HCEC 1CT (cell line): ENCODE measurements at places on chromosomes 2 and 18.
A peak's percentile ranks its signal among the peaks of the same experiment; 100 is the strongest.

GRCh38 chr2:98357849-98358248 is 11.6 kb downstream of the CNGA3 start:
- no peak for DNase-seq

GRCh38 chr18:7878265-7879211 is 311.4 kb downstream of the PTPRM start:
- no peak for DNase-seq

DNA sequence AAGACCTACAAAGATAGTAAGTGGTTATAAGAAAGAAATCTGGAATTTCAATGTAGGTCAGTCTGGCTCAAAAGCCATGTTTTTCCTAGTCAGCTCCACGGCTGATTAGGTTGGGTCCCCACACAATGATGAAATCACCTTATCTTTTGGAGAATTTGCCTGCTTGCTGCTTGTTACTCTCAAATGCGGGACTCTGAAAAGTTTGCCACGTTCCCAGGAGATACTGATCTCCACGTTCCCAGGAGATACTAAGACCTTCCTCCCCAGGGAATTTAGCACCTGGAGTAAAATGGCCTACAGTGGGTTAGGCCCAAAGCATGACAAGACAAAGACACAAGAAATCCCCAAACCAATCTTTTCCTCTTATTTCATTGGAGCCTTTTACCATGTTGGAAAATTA is 449.6 kb downstream of the TNS1 start:
- no peak for DNase-seq

DNA sequence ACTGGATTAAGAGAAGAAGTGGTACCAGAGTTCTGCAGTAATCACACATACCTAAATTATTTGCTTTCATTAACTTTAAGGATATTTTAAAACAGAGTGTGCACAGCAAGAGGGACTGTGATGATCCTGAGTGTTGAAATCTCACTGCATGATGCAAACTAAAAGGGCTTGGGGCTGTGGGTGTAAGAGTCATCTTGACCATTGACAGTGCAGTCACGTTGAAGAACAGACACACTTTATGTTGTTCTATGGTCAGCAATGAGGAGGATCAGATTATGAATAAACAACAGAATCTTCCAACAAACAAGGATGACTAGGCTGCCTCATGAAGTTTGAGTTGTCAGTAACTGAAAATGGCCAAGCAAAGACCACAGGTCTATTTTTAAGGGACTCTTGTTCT is 87.2 kb upstream of the GALNT5 start:
- DNase-seq, result peak; percentile 37

DNA sequence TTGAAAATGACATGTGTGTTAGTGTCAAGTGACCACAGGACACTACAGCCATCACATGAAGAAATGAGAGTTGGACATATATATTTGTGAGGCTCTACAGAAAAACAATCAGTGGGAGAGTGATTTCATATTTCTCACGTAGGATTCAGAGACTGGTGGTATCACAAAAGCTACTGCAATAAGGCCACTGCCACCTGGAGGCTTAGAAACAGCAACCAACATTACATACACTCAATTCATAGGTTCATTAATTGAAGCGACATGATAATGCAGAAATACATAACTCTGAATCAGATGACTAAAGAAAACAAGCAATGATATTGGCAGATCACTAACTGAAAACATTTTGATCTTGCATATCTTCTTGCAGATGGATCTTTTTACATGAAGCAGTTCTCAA is 248.1 kb upstream of the KLHL14 start:
- DNase-seq, result no peak

DNA sequence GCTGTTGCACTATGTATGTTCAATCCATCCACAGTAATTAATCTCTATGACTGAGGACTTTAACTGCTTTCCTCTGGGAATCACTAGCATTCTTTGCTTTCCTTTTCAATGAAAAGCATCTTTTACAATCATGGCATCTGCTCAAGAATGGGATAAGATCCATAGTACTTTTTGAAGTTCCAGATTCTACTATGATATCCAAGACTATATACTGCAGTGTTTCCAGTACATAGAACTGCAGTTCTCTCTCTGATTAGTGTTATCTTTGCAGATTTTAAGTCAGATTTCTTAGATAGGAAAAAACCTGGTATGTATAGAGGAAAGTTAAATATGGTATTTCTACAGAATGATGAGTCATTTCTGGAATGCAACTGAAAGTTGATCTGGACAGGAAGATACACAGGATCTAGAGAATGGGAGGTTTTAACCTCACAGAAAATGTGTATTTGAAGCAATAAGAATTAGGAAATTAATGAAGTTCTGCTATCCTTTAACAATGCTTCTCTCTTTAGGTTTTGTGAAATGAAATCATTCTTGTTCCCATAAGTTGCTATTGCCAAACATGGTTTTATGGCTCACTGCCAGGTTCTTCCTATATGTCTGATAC is 670.7 kb downstream of the ERBB4 start:
- peak; percentile 65 for DNase-seq

DNA sequence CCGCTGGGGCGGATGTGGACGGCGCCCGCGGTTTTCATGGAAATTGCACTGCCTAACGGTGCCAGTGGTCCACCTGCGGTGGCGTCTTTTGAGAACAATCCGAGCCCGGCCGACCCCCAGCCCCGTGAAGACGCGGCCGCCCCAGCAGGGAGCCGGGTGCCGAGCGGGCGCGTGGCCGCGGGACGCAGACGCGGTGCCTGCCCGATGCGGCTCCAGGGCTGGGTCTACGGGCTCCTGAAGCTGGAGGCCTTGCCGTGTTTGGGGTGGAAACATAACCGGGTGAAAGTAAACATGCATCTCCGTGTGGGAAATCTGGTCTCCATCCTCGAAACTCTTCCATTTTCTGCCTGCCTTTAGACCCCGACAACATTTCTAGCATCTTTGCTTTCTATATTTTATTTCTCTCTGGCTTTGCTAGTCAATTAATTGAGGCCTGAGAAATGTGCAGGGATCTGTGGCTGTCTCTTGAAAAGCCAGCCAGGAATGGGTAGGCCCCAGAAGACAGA is 572 bp downstream of the INPP4A start:
- DNase-seq, result peak; percentile 11

- DNase-seq, result no peak
These were observed 616.3 kb downstream of the EPHA4 start for GRCh38 chr2:220955776-220956175.

GRCh38 chr2:60353406-60353800 is 200.1 kb downstream of the BCL11A start:
- DNase-seq, result no peak

DNA sequence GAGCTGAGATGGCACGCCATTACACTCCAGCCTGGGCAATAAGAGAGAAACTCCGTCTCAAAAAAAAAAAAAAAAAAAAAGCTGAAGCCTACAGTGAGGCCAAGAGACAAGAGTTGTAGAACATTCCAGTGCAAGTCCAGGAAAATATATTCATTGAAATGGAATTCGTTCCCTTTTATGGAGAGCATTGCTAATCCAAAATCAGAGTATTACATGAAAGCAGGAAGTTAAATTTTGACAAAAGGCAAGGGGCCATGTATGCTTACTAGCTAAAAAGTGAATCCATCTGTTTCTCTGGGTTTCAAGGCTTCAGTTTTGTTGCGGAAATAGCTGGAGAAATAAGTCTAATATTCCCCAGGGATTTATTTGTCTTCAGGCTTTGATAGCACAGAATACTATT is 471.7 kb downstream of the THSD7B start:
- DNase-seq, result no peak

DNA sequence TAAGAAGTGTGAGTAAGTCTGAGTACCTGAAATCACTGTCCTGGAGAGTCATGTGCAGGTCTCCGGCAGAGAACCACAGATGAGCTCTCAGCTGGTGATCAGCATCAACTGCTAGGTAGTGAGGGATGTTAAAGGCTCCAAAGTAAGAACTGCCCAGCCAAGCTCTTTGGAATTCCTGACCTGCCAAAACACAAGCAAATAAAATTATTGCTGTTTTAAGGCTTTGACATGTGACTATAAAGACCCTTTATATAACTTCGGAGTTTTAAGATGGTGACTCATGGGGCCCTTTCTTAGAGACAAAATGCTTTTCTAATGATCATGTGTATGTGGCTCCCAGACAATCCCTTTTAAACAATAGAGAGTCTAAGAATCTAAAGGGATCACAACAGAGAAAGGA is 855.7 kb downstream of the TRIB2 start:
- DNase-seq, result peak; percentile 27

GRCh38 chr2:207951734-207952470 is 73.4 kb downstream of the PLEKHM3 start:
- no peak for DNase-seq

- DNase-seq, result no peak
These were observed 431.4 kb upstream of the TNP1 start for GRCh38 chr2:217291259-217291658.

- DNase-seq, result no peak
These were observed 72.7 kb downstream of the LRP1B start for GRCh38 chr2:142058149-142058548.

GRCh38 chr2:71332435-71332796 is 834 bp downstream of the ZNF638 start:
- peak; percentile 4 for DNase-seq

DNA sequence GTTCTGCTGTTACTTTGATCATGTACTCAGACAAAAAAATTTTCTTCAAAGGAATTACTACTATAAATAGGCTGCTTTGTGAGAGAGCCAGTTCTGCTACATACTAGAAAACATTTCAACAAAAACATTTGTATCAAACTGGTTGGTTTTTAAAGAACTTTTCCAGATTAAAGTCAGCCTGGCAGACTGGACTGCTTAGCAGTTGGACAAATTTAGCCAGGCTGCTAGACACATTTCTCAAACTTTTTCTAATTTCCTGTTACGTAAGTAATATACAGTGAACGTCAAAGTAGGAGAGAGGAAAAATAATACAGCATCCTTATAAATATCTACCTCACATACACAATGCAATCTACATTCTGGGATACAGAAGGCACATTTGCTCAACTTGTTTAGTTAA is 109.5 kb downstream of the SP3 start:
- DNase-seq, result no peak

DNA sequence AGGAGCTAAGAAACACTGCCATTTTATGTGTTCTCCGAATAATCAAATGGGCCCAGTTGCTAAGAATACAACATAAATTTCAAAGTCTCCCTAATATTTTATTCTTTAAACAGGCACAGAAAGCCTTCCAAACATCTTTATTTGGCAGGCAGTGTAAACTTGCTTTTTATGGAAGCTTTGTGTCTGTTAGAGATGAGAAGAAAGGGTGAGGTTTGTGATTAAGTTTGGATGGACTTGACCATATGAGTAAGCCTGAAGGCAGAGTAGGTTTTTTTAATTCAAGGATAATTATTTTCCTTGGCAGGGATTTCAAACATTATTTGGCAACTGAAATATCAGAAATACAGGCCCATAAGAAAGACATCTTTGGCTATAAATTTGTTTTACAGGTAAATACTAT is 62.9 kb downstream of the COX7A2L start:
- no peak for DNase-seq

- DNase-seq, result no peak
These were observed 153.5 kb upstream of the ALKAL2 start for GRCh38 chr2:441258-442022.

GRCh38 chr2:167783261-167784083 is 463.9 kb downstream of the STK39 start:
- peak; percentile 55 for DNase-seq

DNA sequence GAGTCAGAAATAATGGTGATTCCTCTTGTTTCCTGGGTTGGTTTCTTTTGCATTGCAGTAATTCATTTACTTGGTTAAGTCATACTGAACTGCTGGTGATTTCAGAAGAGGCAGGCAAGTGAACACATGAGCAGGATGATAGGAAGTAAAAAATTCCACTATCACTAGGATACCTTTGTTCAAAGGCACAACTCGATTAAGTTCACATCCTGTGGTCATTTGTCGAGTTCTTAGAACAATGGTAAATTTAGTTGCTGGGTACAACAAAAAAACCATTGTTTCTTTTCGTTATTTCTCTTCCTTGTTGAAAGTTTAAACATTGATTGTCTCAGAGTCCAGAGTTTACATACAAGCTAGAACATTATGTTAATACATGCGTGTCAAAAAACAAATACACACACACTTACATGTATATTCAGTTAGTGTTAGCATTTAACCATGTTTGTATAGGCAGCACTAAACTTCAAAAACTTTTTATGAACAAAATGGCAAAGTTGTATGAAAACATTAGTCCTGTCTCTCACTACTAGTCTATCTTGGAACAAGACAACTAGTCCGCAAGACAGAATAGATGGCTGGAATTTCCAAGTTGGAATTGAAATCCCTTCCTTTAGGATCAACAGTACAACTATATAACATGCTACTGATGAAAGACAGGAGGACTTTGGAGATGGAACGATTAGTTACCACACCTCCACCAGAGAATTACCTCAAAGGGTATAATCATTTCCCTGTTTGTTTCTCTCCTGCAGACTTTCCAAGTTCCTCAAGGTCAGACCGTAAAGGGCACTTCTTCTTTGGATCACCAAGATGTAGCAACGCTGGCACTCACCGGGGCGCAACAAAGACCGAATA is 26.2 kb downstream of the STK39 start:
- no peak for DNase-seq

- DNase-seq, result no peak
These were observed 92.2 kb upstream of the TGFA start for GRCh38 chr2:70645733-70646419.

GRCh38 chr2:58428096-58429013 is 187.2 kb upstream of the FANCL start:
- no peak for DNase-seq

DNA sequence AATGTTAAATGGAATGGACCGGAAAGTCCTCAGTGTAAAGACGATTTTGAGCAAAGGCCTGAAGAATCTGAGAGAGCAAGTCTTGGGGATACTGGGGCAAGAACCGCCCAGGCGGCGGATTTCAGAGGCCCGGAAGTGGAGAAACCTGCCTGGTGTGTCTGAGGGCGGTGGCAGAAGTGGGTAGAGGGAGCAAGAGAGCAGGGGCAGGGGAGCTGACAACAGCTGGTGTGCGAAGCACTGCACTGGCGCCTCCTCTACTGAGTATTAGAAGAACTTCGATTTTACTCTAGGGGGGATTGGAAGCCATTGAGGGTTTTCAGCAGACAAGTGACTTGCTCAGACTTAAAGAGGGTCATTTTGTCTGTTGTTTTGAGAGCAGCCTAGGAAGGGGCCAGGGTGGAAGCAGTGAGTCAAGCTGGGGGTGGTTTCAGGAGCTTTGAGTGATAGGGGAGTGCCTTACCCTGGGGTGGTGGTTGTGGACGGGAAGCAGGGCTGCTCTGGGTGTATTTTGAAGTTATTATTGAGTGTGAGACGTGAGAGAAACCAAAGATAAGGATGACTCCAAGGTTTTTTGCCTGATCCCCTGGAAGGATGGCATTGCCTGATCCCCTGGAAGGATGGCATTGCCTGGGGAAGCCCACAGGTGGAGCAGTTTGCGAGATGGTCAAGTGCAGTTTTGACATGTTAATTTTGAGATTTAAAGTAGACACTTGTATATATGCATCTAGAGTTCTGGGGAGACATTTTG is 52.5 kb downstream of the ZNF236 start:
- DNase-seq, result no peak

- peak; percentile 32 for DNase-seq
These were observed 65.4 kb downstream of the LRRFIP1 start for GRCh38 chr2:237692601-237693290.

DNA sequence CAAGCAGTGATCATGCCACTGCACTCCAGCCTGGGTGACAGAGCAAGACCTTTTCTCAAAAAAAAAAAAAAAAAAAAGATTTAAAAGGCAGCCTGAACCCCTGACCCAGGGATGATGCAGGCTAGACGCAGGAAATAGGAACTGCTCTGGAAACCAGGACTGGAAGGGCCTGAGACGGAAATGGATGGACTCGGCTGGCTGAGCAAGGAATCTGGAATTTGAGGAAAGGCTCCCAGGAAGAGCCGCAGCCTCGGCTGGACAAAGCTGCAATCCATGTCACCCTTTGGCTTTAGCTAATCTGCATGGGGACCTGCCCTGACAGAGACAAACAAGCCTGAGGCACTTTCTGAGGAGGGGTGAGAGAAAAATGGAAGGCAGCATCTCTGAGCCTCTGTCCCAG is 55.0 kb upstream of the DAPL1 start:
- peak; percentile 80 for DNase-seq
